ENCODE measurements at places on chromosomes 11 and 22.

GRCh38 chr22:21009638-21010425 is 5.1 kb upstream of the P2RX6 start:
- no peak for DNase-seq

GRCh38 chr11:14454861-14455632 is 44.6 kb downstream of the COPB1 start:
- DNase-seq = no peak

- no peak for DNase-seq
Measured at GRCh38 chr11:70471254-70471653, 72.9 kb downstream of the CTTN start.

DNA sequence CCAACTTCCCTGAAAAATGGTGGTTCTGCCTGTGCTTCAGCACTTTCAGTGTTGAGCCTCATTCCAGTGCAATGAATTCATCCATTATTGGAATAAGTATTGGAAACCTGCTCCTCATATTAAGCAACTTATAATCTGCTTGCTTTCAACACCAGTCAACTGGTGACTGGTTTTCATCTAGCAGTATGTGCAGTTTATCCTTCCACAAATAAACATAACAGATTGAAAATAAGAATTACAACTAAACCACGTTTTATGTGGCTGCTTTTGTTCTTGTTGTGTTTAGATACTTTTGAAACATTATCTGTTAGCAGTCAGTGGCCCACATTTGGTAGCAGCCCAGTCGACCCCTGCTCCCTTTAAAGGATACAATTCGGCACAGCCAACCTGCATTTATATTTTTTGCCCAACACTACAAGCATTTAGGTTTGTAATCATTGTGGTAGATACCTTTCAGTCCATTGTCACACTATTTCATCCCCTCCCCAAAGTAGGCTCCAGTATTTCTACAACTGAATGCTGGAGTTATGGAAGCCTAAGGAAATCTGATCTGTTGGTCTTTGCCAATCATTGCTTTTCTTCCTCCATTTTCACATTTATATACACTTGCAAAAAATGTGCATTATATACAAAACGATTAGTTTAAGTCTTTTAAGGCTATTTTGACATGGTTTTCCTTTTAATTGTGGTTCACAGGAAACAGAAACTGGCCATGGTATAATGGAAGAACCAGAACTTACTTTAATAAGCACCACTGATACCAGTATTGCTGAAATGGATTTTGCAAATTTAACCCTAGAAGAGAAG is 13.1 kb downstream of the TAF1D start:
- DNase-seq = no peak

GRCh38 chr11:78651136-78651775 is 76.6 kb upstream of the NARS2 start:
- no peak for DNase-seq

DNA sequence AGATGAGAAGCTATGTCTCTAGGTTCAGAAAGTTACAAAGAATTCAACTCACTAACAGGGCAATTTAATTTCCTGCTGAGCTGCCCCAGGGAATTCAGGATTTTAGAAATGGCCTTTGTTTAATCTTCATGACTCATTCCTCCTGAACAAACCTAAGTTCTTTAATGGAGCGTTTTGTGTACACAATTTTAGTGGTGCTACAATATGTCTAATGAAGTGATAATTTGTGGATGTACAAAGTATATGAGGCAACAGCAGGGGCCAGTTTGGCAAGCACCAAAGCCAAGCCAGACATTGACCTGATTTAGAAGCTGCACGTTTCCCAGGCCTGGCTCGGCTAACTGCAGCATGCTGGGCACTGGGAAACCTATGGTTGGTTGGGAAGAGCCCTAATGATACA is 34.4 kb upstream of the HEPHL1 start:
- DNase-seq = no peak

- no peak for DNase-seq
Measured at GRCh38 chr22:23789121-23789520, 2.4 kb downstream of the SMARCB1 start.

DNA sequence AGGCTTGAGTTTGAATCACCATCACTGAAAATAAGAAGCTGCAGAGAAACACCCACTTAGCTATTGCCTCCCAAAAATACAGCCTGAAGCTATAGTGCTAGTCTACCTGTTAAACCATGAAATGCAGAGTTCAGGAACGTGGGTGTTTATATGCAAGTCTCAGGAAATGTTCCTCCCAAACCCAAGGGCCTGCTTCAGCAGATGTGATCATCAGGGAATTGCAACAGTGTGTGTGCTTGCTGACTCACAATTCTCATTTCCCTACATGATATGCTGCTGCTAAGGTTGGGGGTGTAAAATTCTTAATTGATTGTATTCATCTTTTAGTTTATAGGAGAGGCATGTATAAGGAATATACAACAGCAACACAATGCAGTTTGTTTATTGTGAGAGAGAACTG is 49.6 kb downstream of the NUP98 start:
- DNase-seq = no peak

GRCh38 chr11:38791346-38791961 is 2193.4 kb upstream of the RAG2 start:
- no peak for DNase-seq

GRCh38 chr11:115217726-115218311 is 286.4 kb downstream of the CADM1 start:
- no peak for DNase-seq

DNA sequence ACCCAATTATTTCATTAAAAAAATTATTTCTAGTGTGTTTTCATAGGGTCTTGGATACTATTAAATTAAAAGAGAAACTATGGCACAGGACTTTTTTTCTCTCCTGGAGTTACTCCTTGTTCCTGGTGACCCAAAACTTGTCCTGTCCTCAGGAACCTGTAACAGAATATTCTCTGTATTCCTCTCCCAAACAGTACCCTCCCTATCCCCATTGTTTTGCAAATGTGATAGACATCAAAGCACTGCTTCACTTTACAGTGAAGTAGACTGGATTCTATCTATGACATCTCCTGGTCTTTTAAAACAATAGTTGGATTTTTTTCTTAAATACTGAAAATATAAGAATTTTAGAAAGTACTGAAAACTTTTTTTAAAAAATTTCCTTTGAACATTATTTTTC is 37.2 kb downstream of the FAR1 start:
- DNase-seq = no peak

- DNase-seq = no peak
Measured at GRCh38 chr22:48237466-48238283, 1475.2 kb downstream of the TBC1D22A start.

DNA sequence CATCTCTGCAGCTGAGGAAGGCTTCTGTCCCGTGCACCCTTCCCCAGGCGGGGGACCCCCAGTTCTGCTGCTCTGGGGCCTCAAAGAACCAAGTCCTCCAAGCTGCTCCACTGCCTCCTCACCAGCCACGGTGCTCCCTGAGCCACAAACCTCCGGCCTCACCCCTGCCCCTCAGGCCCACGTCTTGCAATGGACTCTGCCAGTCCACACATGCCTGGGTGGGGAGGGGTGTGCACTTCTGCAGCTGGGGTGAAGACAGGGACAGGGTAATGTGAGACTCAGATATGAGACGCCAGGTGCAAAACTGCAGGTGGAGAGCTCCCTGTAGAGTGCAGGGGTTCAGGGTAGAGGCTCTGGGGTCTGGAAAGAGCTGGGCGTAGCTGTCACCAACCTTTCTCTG is 3.2 kb upstream of the PTDSS2 start:
- no peak for DNase-seq

GRCh38 chr11:35038211-35038928 is 100.6 kb upstream of the CD44 start:
- no peak for DNase-seq

DNA sequence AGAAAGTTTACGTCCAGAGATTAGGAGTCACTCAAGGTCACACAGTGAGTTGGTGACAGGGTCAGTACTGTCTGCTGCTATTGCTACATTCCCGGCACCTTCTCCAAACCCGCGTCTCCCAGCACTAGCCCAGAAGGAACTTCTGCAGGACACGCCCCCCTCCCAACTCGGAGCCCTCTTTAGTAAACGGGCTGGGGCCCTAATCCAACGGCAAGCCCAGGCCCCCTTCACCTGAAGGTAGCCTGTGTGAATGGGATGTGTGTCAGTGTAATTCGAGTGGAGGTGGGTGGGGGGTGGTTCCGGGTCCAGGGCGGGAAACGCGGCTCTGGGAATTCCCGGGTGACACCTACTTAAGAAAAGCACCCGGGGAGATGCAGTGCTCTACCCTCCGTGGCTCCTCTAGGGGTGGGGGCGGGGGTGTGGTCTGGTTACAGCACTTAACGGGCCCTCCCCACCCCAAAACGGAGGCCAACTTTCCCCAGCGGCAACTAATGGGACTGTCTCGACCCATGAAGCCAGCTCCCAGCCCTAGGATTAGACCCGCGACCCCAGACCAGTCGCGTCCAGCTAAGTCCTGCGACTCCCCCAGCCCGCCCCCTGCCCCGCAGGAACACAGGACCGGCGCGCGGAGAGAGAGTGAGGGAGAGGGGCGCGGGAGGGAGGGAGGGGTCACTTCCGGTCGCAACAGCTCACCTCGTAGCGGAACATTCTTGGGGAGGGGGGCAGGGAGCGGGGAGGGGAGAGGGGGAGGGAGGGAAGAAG is 468 bp downstream of the PATL1 start:
- peak; percentile 31 for DNase-seq

GRCh38 chr11:113265362-113265761 is 49.0 kb upstream of the TTC12 start:
- no peak for DNase-seq

DNA sequence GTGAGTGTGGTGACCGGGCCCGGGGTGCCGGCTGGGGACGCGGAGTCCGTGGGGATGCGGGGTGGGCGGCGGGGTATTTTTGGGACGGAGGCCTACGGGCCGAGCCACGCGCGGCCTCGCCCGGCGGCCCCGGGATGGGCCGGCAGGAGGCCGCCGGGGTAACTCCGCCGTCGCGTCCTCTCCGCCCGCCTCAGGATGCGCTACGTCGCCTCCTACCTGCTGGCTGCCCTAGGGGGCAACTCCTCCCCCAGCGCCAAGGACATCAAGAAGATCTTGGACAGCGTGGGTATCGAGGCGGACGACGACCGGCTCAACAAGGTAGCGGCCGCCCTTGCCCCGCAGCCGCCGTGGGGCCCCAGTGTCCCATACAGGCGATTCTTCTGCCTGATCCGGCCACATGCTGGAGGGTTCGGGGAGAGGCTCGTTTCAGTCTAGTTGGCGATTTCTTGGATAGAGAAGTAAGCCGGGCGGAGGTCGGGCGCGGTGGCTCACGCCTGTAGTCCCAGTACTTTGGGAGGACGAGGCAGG is 337 bp downstream of the RPLP2 start:
- no peak for DNase-seq

DNA sequence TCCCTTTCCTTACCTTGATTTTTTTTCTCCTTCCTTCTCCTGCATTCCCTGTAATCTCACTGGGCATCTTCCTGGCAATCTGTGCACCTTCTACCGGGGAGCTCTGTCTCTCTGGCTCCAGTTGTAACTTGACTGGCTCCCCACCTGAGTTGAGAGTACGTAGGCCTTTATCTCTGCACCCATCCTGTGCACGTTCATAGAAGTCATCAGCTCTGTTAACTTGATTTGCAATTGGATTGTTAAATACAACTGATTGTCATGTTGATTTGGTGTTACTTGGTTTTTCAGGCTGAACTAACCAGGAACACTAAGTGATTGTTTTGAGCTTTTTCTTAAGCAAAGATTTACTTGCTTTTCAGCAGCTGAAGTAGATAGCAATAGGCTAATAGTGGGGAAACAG is 11.8 kb downstream of the SWAP70 start:
- no peak for DNase-seq

DNA sequence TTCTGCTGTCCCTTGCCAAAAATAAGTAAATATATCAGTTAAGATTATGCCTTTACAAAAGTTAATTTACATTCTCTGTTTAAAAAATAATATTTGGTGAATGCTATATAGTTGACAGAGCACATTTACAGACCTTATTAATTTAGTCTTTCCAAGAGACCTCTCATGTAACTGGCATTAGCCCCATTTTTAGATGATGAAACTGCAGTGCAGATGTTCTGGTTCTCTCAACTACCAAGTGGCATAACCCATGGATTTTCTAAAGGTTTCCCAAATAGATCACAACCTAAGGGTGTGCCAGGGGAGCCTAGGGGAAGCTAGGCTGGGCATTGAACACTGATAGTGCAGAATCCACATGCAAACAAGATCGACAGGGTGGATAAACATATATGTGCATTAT is 88.5 kb downstream of the RNF169 start:
- DNase-seq = no peak

- no peak for DNase-seq
Measured at GRCh38 chr11:122737951-122738693, 82.6 kb downstream of the UBASH3B start.

GRCh38 chr11:68460741-68461574 is at the start of gene PPP6R3:
Gene PPP6R3, plus strand, starts transcription at chr11:68460752. Its CDS starts 76,913 bp downstream, at chr11:68537665.
- no peak for DNase-seq

- no peak for DNase-seq
Measured at GRCh38 chr11:106925245-106925644, 93.0 kb downstream of the GUCY1A2 start.

DNA sequence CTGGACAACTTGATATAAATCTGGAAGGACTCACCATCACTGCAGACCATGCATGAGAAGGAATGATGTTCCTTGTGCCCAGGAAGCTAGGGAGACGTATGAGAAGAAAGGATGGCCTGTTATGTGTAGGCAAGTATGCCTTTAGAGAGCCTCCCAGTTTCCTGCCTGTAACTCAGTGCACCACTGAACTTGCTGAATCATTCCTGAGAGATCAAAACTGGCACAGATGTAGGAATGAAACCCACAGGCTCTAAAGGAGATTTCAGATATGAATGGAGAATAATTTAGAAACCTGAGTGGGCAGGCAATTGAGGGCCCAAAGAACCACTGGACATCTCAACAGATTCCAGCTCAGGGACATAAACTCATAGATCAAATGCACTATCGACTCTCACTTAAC is 38.4 kb upstream of the PRSS23 start:
- DNase-seq = no peak

GRCh38 chr22:35380013-35380412 is 883 bp upstream of the HMOX1 start:
- no peak for DNase-seq

GRCh38 chr11:33185756-33186155 is 24.5 kb upstream of the CSTF3 start:
- DNase-seq = no peak

- no peak for DNase-seq
Measured at GRCh38 chr22:21032868-21033688, 717 bp upstream of the SLC7A4 start.

DNA sequence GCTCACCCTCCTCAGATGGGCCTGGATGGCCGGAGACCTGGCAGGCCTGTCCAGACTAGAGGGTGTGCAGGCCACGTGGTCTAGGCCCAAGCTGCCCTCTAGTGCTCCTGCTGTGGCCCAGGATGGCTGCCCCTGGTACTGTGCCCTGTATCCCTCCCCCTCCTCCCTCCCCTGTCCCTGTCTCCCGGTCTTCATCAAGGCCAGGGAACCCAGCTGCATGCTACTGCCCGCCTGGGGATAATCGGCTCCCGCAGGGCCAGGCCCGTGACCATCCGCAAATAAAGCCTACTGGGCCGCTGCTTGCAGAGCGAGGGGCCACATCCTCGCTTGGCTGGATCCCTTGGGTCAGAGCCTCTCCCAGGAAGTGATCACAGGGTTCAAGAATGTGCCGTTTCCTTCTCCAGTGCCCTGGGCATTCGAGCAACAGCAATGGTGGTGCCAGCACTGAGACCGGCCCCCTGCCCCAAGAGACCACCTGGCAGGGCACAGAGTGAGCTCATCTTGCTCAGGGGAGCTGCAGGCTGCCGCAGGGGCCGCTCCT is 51.1 kb downstream of the WNT7B start:
- no peak for DNase-seq

- DNase-seq = no peak
Measured at GRCh38 chr22:25201557-25202273, 2.1 kb downstream of the CRYBB3 start.

GRCh38 chr11:72690166-72690565 is 15.9 kb upstream of the PDE2A start:
- DNase-seq = no peak

- DNase-seq = no peak
Measured at GRCh38 chr22:39134366-39135091, 18.0 kb downstream of the CBX7 start.

Measured in GM12864 (cell line).